ENCODE measurements at places on chromosomes 2 and 18.

DNA sequence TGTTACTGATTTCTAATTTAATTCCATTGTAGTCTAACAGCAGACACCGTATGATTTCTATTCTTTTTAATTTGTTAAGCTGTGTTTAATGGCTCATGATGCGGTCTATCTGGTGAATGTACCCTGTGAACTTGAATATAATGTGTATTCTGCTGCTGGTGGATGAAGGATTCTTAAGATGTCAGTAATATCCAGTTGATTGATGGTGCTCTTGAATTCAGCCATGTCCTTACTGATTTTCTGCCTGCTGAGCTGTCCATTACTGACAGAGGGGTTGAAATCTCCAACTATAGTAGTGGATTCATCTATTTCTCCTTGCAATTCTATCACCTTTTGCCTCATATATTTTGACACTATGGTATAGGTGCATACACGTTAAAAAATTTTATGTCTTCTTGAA is 373.3 kb upstream of the RAB12 start:
- no peak for DNase-seq

- no peak for DNase-seq
Measured at GRCh38 chr18:36843784-36844183, 14.9 kb downstream of the KIAA1328 start.

DNA sequence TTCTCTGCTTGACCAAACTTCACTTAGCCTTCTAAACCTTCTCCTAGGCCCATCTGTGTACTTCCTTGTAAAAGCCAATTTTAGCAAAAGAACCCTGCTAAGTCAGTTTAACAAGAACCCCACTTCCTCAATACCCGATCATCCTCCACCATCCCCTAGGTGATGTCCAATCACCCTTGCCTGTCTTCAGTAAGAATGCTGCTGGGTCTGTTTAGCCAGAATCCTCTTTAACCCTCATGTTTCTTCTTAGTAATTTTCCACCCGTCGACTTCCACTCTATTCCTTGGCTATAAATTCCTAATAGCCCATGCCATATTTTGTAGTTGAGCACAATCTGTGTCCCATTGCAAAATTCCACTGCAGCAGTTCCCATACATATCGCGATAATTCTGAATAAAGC is 780.0 kb upstream of the RAB6C start:
- DNase-seq = no peak

GRCh38 chr2:205628422-205628821 is 53.9 kb upstream of the NRP2 start:
- no peak for DNase-seq

DNA sequence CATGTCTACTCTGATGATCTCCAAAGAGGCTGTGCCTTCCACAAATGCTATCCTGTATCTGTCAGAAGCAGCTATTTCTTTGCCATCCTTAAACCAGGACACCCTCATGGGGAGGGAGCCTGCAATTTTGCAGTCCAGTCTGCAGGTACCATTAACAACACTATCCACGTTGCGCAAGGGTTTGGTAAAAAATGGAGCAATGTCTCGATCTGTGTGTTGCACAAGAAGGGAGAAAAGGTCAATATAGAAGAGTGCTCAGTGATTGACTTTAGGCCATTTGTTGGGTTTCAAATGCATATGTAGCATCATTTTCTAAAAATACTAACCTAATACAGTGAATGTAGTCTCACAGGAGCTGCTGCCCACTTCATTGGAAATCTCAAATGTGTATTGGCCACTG is 74.3 kb downstream of the TTN start:
- no peak for DNase-seq

GRCh38 chr2:57936216-57936615 is 110.4 kb upstream of the VRK2 start:
- DNase-seq = no peak

DNA sequence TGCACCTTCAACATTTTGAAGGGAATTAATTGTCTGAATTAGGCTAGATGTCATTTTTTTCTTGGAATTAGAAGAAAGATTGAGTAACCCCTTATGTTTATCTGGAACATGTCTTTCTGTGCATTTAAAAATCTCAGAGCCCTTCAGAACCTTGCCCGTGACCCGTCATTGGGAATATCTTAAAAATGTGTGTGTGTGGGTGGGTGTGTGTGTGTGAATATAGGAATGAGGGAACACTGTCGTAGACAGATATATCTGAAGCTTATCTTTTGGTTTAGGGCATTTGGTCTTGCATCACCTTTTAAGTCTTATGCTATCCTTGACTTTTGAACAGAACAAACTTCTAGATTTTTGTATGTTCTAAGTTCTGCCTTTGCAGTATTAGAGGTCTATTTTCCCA is 13.5 kb upstream of the IL1RL1 start:
- no peak for DNase-seq

- no peak for DNase-seq
Measured at GRCh38 chr18:22420652-22421051, 2.9 kb upstream of the CTAGE1 start.

DNA sequence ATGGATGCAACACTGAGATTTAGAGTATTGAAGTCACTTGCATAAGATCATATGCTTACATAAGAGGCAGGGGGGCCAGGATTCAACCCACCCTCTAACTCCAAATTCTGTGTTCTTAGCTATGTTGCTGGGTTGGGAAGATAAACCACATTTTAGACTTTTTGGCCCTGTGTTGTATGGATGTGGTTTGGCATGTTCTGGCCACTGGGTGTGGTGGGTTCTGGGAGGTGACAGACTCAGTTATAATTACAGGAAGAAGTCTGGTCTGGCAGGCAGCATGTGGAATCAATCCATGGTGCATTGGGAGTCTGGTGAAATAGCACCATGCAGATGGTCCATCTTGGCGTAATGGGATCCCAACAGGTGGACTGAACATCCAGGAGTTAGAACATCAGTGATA is 138.9 kb downstream of the LTBP1 start:
- no peak for DNase-seq

DNA sequence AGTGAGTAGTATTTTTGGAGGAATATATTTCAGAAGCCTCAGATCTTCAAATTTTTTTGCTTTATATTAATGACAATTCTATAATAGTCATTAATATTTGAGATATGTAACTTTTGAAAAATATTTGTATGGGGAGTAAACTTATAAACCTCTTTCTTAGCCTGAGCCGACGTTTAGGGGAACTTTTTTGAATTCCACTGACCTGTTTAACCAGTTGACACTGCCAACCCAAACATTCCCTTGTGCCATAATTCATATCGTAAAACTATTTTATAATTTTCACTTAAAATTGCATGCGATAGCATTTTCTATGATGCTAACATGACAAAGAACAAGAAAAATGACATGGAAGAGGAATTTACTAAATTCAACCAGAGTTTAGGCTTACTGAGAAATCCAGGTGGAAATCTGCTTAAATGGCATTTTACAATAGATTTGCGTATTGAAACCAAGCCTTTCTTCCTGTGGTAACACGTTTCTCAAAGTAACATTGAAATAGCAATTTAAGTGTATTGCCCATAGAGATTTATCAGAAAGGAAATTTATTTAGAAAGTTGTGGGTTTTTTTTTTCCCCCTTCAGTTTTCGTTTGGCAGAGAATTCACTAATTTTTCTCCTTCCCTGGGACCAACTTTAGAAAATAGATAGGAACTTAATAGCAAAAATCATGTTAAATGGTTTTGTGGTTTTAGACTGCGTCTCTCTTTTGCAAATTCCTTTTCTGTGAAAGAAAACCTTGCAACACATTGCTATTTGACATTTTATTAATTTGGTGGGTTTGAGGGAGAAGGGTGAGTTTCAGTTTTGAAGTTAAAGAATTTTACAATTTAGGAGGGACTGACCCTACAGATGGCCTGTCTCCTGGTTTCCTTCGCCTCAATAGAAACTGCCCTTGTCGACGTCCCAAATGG is 77.4 kb downstream of the TANC1 start:
- DNase-seq = no peak

DNA sequence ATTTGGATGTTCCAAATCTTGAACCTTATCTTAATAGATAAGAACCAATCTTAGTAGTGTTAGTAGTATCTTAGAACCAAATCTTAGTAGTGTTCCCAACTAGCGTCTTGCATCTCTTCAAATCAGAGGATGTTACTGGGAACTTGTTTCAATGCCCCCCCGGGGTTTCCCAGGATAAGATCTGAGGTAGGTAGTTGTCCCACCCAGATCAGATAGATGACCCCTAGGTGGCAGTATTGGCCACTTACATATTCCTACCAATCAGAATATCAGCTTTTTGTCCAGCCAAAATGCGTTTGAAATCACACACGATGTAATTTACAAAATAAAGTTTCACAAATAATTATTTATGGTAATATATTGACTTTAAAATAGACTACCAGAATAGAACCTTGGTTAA is 314.8 kb downstream of the MBD2 start:
- DNase-seq = peak; percentile 0

GRCh38 chr2:232417489-232417888 is 10.8 kb downstream of the ALPG start:
- no peak for DNase-seq

- no peak for DNase-seq
Measured at GRCh38 chr2:26178246-26178645, 5.4 kb downstream of the GAREM2 start.

- DNase-seq = no peak
Measured at GRCh38 chr2:46857871-46858701, 57.5 kb downstream of the MCFD2 start.

- no peak for DNase-seq
Measured at GRCh38 chr2:169232551-169233154, 129.7 kb downstream of the LRP2 start.

DNA sequence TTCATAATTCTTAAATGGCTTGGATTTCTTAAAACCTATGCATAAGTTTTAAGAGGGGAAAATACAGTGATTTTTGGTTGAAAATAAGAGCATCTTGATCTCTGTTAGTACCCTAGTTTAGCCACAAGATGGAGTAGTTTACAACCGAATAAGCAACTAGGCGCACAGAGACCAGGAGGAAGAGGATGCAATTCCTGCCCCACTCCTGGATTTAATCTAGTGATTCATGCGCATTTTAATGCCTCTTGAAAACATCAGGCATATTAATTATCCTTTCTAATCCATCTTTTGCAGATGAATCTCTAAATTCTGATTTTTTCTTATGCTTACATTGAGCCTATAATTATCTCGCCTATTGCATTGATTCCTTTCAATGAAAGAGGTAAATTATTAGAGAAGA is 76.7 kb downstream of the MRPS9 start:
- DNase-seq = peak; percentile 72
